ENCODE measurements at places on chromosomes 13 and 19.

- DNase-seq, result no peak
These were observed 17.8 kb downstream of the GATAD2A start for GRCh38 chr19:19423322-19423721.

DNA sequence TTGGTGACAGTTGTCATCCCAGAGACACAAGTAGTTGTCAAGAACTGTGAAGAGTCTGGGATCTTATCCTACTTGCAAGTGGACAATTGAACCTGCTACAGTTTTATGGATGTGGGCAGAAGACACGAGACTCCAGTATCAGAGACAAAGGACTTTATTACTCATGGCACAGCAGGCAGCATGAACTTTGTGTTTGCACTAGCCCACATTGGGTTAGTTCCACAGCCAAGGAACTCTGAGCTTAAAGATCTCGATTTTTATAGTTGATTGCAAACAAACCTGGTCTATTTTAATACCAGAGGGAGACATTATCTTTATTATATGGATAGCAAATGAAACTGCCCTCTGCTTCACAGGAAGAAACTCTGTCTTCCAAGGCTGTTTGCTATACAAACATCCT is 16.0 kb upstream of the TPM4 start:
- no peak for DNase-seq

- peak; percentile 54 for DNase-seq
These were observed 6.0 kb upstream of the SIGLEC12 start for GRCh38 chr19:51507640-51508058.

- no peak for DNase-seq
These were observed 10.9 kb downstream of the DPP9 start for GRCh38 chr19:4712771-4713170.

- DNase-seq, result no peak
These were observed 241.3 kb upstream of the IRS2 start for GRCh38 chr13:110027470-110028240.

GRCh38 chr19:28594737-28595136 is 618.2 kb downstream of the UQCRFS1 start:
- no peak for DNase-seq

- DNase-seq, result no peak
These were observed 5.4 kb downstream of the MAP1S start for GRCh38 chr19:17724655-17725054.

DNA sequence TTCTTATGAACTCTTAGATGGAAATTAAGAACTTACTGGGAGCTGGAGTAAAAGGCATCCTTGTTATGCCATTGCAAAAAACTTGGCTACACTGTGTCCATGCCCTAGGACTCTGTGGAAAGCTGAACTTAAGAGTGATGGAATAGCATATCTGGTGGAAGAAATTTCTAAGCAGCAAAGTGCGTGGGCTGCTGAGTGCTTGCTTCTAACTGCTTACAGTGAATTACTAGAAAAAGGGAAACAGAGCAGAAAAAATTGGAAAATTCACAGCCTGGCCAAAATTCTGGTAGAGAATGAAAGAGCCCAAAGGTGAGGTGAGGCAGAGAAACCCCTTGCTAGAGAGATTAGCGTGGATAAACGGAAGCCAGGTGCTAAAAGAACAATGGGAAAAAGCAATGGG is 44.3 kb downstream of the ALOX5AP start:
- DNase-seq, result peak; percentile 59

DNA sequence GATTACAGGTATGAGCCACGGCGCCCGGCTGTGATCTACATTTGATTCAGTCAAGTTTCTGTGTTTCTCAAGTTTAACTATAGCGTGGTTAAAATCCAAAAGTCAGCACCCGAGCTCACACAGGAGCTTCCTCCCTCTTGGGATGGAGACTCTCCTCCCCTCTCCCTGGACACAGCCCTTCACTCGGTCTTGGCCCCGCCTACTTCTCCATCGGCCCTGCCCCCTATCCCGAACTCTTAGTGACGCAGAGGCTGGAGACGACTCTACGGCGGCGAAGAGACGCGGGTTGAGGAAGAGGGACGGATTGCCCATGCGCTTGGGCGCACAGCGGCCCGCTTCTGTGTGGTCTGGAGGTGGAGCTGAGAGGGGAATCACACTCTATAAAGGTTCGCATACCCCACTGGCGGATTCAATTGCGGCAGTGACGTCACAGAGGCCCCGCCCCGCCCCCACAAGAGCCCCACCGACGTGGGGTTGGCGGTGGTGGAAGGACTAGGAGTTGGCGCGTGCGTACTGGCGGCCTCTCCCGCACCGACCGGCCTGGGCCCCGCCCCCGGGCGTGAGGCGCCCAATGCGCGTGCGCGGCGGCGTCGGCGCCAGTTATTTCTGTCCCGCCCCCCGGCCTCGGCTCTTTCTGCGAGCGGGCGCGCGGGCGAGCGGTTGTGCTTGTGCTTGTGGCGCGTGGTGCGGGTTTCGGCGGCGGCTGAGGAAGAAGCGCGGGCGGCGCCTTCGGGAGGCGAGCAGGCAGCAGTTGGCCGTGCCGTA is at the start of gene TRIM28:
Gene TRIM28 (plus strand): TSS at position 239 of the 765 bp plus-strand sequence. CDS start 694 bp downstream, outside the sequence.
- peak; percentile 97 for DNase-seq

GRCh38 chr13:48675247-48675646 is 21.5 kb downstream of the CYSLTR2 start:
- DNase-seq, result no peak

DNA sequence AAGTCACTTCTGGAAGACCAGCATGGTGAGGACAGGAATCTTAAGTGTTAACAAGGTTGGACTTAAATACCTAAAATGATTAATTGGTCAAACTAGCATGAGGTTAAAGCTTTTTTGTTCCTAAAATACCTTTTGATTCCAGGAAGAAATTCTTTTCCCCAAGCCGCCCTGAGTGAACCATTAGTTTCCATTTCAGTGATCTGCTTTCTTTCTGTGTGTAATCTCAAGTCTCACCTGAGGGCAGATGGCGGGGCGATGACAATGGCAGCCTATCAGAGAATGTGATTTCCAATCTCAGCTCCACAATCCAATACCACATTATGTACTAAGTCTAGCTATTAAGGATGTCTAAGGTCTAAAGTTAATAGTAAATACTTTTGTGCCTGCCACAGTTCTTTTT is 390.9 kb upstream of the SGCG start:
- no peak for DNase-seq

- no peak for DNase-seq
These were observed 373.1 kb upstream of the MIR17HG start for GRCh38 chr13:90974249-90974975.

- DNase-seq, result no peak
These were observed 3.5 kb upstream of the TEX26 start for GRCh38 chr13:30928978-30929377.

GRCh38 chr13:26255691-26256277 is 1.9 kb downstream of the CDK8 start:
- no peak for DNase-seq

GRCh38 chr19:38130399-38130798 is 93.6 kb downstream of the DPF1 start:
- DNase-seq, result no peak

GRCh38 chr13:93811071-93811737 is 584.6 kb downstream of the GPC6 start:
- no peak for DNase-seq

DNA sequence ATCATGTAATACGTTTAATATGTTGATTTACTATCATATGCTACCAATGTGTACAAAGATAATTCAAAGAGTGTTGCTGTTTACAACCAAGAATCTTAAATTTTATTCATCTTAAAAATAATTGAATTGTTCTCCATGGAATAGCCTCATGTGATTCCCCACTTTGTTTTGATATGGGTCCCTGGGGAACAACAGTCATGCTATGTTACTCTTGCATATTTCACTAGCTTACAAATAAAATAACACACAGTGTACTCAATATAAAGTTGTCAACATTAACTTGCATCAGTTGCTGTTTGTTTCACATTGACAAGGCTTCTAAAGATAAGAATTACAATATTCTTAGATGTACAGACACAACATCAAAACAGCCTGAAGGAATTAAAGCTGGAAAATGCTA is 2.3 kb downstream of the ENOX1 start:
- DNase-seq, result no peak

- DNase-seq, result peak; percentile 40
These were observed 9.3 kb upstream of the FRY start for GRCh38 chr13:32022311-32022710.

GRCh38 chr13:92256211-92256610 is 857.8 kb downstream of the GPC5 start:
- DNase-seq, result no peak

DNA sequence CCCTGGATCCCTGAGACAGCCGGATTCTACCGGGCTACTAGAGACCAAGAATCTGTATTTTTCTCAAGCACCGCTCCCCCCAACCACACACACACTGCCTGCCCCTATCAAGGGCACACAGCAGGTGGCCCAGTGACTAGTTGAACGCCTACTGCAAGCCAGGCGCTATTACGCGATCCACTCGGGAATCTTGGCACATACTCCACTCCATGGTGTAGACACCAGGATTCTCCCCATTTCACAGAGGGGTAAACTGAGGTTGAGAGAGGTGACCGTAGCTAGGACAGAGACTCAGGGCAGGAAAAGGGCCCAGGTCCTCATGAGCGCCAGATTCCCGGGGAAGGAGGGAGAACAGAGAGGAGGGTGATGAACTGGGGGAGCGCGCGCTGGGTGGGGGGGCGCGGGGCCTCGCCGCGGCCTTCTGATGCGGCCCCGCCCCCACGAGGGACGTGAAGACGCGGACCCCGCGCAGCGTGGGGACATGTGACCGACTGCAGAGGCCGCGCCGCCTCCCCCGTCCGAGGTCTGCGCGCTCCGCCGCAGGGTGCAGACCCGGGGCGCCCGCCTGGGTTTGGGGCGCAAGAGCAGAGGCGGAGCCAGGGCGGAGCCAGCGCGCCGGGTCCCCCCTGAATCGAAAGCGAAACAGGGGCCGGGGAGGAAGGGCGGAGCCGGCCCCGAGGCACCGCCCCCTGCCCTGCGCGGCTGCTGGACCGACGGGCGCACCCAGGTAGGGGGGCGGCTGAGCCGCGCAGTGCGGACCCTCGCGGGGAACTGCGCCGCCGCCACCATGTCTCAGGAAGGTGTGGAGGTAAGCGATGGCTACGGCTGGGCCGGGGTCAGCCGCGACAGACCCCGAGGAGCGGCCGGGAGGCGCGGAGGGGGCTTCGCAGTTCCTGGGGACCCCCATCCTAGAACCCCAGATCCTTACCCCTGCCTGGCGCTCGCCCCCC is at the start of gene SHFL:
Gene SHFL (plus strand): TSS at position 677 of the 950 bp plus-strand sequence. CDS start 111 bp downstream, at position 788.
- DNase-seq, result peak; percentile 63

DNA sequence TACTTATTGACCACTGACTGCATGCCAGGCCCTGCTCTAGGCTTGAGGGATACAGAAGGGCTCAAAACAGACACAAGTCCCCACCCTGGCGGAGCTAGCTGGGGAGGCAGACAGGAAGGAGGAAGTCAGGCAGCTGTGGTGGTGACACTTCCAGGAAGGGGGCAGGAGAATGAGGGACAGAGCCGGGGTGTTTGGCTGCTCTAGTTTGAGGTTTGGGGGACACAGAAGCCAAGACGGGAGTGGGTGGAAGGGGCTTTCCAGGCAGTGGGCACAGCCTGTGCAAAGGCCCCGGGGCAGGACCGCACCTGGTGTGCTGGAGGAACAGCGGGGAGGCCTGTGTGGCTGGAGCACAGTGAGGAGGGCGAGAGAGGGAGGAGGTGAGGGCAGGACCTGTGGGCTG is 4.0 kb downstream of the MRPL54 start:
- peak; percentile 18 for DNase-seq

DNA sequence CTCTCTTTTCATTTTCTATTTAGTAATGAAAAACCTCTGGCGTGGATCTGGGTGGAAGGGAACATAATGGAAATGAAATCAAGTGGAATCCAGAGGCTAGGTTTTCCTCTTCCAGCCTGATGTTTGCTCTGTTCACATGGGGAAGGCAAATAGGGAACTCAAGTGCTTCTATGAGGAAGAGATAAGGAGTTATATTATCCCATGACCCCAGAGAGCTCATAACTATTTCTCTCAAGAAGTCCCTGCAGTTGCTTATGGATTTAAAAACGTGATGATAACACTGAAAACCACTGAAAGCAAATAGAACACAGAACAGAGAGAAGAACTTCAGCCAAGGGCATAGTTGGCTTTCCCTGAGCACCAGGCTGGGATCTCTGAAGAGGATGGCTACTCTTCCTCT is 157.8 kb downstream of the B3GLCT start:
- DNase-seq, result no peak

GRCh38 chr13:24308068-24308445 is 1.3 kb upstream of the C1QTNF9 start:
- DNase-seq, result no peak

GRCh38 chr19:15218501-15218900 is 13.7 kb downstream of the EPHX3 start:
- no peak for DNase-seq

DNA sequence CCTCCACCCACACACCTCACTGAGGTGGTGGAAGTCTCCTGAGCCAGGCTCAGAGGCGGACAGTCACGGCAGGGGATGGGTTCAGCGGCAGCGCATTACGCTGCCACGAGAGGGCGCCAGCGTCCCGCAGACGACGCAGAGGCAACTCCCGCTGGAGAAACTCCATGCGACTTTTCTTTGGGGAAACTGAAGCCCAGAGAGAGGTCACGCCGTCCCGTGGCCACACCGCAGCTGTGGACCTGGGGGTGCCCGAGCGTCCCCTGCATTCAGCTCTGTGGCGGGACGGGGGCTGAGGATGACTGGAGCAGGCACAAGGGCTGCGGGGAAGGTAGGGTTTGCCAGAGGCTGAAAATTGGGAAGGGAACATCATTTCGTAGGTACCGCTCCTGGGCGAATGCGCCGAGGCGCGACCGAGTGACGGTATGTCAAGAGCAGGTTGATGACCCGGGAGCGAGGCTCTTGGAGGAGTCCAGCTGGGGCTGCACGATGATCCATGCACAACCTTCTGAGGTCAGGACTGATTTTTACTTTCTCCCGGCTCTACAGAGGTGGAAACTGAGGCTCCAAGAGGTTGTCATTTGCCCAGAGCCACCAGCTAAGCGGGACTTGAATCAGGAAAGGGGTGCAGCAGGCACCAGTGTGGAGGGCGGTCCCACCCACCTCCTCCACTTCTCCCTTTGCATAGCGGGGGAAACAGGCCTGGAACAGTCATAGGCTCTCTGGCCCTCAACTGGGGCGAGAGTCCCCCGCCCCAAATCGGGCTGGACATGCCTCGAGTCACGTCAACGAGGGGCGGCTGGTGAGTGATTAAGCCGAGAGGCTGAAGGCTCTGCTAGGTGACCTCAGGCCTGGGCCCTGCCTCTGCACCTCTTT is 690 bp upstream of the ARRDC2 start:
- DNase-seq, result peak; percentile 88

DNA sequence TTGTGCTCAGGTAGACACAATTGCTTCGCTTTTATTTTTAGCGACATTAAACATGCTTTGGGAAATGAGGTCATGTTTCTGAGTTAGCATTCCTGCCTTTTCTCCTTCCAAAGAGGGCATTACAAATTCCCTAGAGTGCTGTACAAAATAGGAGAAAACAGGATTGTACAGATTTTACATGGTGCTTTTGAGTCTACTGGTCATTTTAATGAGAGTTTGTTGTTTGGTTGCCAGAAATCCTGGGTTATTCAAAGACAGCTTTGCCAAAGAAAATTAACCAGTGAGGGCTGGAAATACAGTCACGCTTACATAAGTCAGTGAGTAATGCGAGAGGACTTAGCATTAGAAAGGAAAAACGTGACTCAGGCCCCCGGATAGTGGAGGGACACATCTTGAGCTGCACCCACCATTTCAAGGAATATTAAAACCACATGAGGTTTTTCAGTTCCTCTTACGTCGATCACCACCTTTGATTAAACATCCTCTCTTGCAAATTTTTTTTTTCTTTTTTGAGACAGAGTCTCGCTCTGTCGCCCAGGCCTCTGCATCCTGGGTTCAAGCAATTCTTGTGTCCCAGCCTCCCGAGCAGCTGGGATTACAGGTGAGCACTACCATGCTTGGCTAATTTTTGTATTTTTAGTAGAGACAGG is 55.4 kb downstream of the SACS start:
- DNase-seq, result peak; percentile 56
